Stimulated activated CD8-positive, alpha-beta memory T cell treated with anti-CD3 and anti-CD28 coated beads, Interleukin-4, amount 100 ng/mL, for 4 hours (primary cell): ENCODE measurements at places on chromosomes 4 and X.

DNA sequence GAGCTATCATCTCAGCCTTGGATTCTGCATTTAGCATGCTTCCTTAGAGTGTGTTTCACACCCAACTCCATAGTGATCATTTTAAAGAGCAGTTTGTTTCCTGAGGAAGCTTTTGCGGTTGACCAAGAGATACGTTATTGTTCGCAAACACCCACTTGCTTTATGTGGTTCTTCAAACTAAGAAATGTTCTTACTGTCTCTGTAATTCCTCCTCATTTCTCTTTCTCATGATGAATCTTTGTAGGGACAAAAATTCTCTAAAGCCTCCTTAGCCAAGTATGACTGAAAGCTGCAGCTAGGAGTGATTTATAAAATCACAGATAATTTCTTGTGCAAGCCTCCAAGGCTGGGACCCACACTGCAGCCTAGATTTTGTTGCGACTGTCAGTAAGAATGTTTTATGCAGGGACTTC is 10.0 kb downstream of the TNIP3 start:
- no peak for DNase-seq

- no peak for DNase-seq
These were observed 61.9 kb upstream of the MTM1 start for GRCh38 chrX:150506486-150506885.

DNA sequence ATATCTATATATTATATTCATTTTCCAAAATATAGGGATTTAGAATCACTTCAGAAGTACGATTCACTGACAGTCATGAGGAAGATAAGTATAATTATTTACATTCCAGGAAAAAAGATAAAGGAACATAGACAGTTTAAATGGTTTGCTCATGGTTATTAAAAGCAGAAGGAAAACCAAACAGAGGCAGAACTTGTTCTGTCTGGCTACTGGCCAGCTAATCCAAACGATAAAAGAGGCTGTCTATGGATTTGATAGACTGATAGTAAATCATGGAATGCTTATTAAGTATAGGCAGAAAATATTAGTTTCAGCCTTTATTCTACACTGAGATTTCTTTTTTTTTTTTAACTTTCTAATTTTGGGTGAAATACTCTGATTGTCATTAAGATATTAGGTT is 50.2 kb downstream of the RPGR start:
- DNase-seq: no peak

DNA sequence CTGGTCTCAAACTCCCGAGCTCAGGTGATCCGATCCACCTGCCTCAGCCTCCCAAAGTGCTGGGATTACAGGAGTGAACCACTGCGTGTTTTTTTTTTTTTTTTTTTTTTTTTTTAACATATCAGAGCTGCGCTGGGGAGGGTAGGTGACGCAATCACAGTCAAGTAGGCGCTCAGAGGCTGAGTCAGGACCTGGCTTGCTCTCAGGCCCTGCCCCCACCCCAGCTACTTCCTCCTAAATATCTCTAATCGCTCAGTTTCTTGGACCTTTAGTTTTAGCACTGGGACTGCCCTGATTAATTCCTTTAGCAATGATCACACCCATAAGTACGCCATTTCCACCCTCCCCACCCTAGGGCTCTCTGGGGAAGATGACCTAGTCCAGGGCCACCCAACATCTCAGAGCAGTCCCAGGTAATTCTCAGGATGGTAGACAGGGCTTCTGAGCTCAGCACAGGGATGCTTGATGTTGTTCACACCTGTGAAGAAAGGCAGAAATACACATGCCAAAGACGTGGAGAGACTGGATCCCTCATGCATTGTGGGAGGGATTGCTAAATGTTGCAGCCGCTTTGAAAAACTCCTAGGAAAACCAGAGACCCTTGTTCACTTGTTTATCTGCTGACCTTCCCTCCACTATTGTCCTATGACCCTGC is 50.2 kb downstream of the DDX3X start:
- DNase-seq: no peak

DNA sequence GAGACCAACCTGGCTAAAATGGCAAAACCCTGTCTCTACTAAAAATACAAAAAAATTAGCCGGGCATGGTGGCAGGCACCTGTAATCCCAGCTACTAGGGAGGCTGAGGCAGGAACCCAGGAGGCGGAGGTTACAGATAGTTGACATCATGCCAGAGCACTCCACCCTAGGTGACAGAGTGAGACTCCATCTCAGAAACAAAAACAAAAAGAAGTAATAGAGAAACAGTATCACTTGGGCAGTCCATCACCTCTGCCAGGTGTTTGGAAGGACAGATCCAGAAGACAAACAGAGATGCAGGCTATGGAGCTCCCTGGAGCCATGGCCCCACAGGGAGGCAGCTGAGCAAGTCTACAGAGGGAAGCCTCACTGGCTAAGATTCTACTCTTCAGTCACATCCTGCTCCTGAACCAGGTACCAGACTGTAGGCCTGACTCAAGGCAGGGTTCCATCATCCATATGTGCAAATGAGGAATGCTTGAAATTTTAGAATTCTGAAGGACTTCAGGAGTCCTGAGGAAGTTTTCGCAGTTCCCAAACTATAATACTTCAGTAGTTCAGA is 81.4 kb upstream of the CPEB2 start:
- no peak for DNase-seq

- no peak for DNase-seq
These were observed 4.7 kb downstream of the HS3ST1 start for GRCh38 chr4:11424000-11424399.

GRCh38 chr4:171430495-171430894 is 382.7 kb upstream of the GALNTL6 start:
- DNase-seq: no peak

GRCh38 chr4:62899646-62900364 is 1509.4 kb downstream of the TECRL start:
- DNase-seq: no peak

DNA sequence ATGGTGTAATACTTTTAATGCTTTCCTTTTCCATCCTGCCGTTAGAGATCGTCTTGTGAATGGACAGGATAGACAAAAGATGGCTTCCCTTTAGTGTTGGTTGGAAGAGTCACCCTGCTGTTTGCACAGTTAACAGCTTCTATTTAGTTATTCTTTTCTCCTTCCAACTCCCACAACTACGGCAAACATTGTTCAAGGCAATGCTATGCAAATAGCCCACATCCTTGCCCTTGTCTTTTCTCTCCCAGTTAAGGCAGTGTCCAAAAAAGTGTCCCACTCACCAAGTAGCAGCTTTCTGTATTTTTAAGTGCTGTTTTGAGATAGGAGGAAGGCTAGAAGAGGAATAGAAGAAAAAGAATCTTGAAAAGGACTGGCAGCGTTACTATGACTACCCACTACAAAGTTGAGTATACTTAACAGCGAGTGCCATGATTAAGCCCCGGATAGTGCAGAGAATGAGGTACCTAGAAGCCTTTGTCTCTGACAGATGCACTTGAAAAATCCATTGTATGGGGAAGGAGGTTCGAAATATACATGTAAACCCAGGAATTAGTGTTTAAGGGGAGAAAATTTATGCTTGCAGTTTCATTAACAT is 12.1 kb upstream of the RUFY3 start:
- no peak for DNase-seq

DNA sequence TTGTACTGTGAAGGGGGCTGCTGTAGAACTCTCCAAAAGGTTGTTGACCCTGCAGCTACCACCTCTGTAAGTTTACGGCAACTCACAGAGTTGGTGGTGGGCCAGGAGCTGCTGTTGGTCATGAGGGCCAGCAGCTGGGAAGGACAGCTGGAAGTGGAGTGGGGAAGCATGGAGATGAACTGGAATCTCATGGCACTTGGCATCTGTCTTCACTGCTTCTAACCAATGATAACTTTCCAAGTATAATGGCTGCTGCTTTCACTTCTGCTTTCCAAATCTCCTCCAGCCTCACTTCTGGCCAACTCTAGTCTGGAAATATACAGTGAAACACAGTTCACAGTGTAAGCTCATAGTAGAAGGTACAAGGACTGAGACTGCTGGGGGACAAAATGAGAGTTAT is 126.5 kb upstream of the INTU start:
- no peak for DNase-seq

DNA sequence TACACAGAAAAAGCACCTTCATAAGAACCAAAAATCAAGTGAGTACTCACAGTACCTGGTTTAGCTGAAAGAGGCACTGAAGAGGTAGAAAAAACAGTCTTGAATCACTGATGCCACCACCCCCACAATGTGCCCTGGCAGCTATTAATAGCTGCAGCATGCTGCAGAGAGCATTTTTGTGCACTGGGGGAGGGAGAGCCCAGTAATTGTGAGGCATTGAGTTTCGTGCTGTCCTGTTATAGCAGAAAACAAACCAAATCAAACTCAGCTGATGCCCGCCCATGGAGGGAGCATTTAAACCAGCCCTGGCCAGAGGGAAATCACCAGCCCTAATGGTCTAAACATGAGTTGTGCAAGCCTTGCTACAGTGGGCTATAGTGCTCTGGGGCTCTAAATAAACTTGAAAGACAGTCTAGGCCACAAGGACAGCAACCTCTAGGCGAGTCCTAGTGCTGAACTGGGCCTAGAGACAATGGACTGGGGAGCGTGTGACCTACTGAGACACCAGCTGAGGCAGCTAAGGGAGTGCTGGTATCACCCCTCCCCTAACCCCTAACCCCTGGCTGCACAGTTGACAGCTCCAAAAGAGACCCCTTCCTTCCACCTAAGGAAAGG is 106.3 kb upstream of the TMLHE start:
- DNase-seq: no peak

- DNase-seq: no peak
These were observed 162.0 kb downstream of the SNCA start for GRCh38 chr4:89674876-89675459.

GRCh38 chr4:80069837-80070731 is 2.9 kb downstream of the ANTXR2 start:
- DNase-seq: no peak

DNA sequence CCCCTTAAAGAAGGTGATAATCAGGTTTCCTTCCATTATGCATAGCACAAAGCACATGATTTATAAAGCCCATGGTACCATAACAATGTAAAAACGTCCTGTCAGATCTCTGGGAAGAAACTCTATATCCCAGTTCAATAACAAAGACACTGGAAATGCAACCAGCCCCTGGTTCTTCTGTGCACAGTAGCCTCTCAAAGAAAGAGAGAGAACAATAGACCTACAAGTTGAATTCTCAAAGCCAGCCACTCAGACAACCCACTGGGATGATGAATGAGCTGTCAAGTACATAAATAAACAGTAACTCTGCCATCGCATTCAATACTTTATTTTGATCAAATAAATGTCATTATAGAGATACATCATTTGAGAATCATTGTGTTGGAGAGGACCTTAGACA is 400.1 kb upstream of the CPEB2 start:
- no peak for DNase-seq

GRCh38 chr4:3192188-3192587 is 56.8 kb upstream of the MSANTD1 start:
- no peak for DNase-seq

GRCh38 chrX:38192007-38192810 is 28.5 kb downstream of the SRPX start:
- no peak for DNase-seq

DNA sequence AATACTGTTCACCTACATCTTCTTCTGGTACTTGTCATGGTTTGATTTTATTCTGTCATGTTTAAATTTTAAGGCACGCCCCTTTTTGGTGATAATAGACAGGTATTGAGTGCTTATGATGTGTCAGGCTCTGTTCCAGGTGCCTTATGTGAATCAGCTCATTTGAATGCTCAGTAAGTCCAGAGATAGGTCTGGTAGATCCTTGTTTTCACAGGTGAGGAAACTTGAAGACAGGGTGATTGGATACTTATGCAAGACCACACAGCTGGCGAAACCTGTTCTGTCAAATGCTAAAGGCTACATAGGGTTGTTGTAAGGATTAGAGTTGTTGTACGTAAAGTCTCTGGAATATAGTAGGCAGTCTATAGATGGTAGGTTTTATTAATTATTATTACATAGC is 9.6 kb upstream of the SLC25A14 start:
- no peak for DNase-seq

DNA sequence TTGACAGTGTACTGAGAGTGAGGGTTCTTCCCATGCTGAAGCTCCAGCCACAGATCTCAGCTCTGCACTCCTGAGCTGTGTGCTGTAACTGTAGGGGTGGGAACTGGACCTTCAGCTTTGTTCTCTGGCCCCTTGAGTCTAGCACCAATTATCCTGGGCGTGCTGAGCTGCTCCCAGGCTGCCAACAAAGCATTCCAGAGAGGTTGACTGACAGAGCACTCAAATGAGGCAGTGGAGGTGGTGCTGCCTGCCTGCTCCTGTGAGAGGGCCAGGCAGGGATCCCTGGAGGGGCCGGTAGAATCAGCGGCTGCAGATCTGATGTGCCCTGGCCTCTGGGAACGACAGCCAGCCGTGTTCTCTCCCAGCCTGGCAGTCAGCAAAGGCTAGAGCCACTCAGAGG is 375.7 kb upstream of the AADAT start:
- no peak for DNase-seq

- no peak for DNase-seq
These were observed 154.5 kb upstream of the GALNT7 start for GRCh38 chr4:173014113-173014558.

DNA sequence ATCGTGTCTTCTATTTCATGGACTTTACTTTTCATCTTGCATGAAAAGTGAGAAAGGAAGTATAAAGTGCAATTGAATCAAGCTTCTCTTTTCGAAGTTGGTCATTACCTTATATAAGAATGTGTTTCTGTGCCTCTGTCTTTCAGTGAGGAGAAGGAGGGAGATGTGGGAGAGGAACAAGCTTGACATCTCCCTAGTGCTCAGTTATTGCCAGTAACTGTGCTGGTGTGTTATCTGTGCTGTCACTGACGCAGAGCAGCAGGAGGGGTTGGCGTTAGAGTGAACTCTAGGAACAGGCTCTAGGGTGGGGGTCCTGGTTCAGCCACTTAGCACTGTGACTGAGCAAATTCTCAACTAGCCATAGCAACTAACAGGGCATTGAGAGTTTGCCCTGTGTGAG is 34.0 kb upstream of the TBC1D9 start:
- DNase-seq: no peak

DNA sequence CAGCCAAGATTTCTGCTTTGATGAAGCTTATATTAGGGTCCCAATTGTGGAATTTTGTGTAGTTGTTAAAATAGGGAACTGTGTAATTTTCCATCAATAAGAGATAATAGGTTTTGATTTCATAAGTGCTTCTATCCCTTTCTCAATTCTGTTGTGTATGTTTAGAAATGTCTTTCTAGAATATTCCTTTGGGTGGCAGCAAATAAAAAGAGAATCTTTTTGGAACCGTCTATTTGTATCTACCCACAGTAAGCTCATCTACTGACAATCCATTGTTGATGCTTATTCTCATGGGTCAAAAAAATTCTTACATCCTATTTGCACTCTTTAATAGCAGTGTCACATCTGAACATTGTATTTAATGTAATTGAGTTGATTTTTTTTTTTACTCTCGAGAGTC is 61.7 kb downstream of the TMA16 start:
- DNase-seq: no peak
